ENCODE measurements at places on chromosomes 4 and X.

GRCh38 chrX:19410259-19410658 is 66.5 kb downstream of the PDHA1 start:
- no peak for DNase-seq

- DNase-seq, result no peak
Measured at GRCh38 chrX:133513123-133513522, 97.8 kb upstream of the GPC4 start.

DNA sequence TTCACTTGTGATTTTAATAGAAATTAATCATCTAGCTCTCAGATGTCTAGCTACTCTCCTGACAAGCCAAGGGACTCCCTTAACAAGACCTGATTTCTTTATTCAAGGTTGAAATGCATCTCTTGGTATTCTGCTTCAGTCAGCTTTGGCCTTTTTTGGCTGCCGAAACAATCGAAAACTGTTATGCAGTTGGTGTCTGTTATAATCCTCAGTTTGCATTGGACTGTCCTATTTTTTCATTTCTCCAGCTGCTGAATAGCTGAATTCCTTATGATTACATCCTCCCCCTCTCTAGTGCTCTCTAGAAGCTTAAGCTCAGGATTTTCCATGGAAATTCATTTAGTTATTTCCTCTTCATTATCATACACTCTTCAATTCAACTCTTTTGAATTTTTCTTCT is 177.2 kb downstream of the TRIML1 start:
- DNase-seq, result no peak

DNA sequence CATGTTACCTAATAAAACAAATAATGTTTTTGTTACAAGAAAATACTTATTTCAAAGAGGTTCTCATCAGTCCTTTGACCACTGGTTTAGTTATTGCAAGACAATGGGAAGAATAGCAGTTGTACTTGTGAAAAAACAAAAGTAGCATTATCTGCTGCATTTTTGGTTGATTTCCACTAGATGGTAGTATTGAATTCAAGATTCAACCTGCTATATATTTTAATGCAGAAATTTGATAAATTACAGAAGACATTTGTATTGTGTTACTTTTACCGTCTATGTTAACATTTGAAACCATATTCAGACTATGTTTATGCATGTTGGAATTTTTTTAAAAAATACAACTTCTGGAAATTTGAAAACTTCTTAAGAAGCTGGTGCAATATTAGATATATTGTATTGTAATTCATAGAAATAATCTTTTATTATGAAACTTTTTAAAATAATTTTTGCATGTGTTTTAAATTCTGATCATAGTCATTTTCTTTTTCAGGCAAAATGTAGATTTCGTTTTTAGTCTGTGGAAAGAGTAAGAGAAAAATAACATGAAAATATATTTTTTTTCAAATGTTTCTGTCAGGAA is 56.4 kb downstream of the SPCS3 start:
- DNase-seq, result peak; percentile 59

DNA sequence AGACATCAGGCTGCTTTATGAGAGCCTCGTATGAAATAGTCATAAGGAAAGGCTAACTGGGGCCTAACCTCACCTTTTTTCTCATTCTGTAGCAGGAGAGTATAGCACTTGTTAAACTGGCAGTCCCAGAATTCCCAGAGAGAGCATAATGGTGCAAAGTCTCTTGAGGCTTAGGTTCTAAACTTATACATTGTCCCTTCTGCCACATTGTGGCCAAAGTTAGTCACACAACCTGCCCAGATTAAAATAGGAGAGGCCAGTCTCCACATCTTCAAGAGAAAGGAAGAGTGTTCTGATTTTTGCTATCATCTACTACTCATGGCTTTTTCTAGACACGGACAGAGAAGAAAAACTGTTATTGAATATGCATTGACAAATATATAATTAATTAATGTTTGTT is 1588.9 kb upstream of the PCDH7 start:
- DNase-seq, result peak; percentile 7

DNA sequence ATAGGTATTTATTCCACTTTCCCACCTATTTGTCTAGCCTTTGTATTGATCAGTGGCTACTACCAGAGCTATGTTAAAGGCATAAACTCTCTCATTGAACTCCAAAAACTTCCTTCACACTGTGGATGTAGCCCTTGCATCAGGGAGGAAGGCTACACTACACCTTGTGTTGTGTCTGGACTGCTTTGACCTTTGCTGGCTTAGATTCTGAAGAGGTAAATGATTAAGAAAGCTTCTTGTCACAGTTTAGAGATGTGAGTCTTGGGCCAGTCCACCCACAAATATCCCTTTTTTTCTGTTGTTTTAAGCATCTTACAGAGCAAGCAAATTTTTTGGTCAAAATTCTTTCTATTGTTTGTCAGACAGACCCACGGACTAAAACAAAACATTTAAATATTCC is 1.9 kb downstream of the ENPEP start:
- DNase-seq, result no peak

- peak; percentile 35 for DNase-seq
Measured at GRCh38 chr4:139129206-139129605, 47.8 kb downstream of the ELF2 start.

DNA sequence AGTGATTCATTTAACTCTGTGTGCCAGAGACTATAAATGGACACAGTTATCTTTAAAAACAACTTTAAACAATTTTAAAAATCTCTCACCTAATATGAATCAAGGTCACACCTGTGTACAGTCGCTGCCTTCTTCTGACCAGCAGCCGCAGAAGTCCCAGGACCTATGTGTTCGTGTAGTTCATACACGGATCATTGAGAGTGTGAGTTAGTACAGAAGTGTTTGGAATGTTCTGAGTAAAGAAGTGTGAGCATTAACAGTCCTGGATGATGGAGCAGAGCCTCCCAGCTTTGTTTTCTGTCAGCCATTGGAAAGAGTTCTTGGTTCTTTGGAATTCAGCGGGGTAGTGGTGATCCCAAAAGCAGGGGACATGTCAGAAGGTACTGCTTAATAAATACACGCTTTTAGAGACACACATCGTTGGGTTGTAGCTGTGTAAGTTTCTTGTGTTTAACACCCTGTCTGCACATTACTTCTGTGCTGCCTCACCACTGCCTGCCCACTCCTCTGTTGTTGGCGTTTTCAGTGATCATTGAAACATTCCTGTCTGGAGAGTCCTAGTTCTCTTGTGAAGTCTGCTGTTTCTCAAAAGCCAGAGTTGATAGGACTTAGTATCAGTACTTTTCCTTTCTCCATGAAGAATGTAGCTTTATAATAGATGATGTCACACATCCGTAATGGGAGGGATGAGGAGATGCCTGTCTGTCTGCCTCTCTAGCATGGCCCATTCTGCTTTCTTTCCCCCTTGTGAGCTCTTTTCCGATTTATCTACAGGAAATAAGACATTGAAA is 90.6 kb downstream of the PTTG2 start:
- DNase-seq, result no peak

- DNase-seq, result no peak
Measured at GRCh38 chr4:1812720-1813119, 19.6 kb downstream of the FGFR3 start.

- no peak for DNase-seq
Measured at GRCh38 chr4:39096847-39097246, 34.8 kb downstream of the KLHL5 start.

DNA sequence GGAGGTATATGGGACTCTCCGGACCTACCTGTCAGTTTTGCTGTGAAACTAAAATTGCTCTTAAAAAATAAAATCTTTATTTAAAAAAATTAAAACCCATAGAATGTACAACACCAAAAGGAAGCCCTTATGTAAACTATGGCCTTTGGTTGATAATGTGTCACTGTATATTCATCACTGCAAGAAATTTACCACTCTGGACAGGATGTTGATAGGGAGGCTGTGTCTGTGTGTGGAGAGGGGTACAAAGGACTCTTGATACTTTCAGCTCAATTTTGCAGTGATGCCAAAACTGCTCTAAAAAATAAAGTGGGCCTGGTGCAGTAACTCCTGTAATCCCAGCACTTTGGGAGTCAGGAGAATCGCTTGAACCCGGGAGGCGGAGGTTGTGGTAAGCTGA is 2.9 kb upstream of the ZMYM3 start:
- peak; percentile 57 for DNase-seq

- no peak for DNase-seq
Measured at GRCh38 chr4:87865288-87865687, 32.5 kb downstream of the MEPE start.

DNA sequence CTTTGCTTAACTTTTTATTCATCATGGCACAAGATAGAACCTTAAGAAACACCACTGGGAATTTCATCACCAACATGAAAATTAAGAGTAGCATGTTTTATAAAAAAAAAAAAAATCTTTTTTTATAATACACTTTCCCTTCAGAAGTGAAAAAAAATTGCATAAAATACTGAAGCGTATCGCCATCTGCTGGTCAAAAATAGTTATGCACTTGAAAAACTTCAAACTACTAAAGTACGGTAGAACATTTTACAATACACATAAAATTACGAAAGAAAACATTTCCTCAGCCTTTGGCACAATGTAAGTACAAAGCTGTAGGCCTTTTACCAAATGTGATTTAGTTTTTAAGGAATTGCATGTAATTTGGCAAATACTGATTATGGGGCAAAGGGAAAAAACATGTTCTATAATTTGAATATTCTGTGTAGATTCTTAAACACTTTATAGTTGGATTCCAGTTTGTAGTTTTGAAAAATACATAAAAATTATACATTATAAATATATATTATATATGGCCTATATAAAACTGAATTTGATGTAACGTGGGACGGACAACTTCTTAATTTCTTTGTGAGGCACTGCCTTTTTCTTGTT is 26.5 kb downstream of the HCCS start:
- peak; percentile 53 for DNase-seq

DNA sequence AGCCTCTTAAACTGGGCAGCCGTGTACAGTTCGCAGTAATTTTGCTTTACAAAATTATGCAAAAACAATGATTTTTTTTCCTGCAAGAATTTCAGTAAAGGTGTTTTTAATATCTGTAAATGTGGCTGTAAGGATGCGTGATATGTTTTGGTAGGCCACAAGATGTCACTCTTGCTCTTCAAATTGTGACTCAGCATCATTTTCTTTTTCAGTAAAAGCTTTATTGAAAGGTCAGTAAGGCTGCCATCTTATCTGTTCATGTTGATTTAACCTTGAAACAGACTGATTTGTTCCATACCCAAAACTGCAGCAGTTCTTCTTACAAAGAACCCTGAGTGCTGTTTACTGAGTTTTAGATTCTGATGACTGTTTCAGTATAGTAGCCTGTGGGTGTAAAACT is 39.9 kb downstream of the TXLNG start:
- DNase-seq, result peak; percentile 56

GRCh38 chr4:139367421-139368090 is 65.3 kb upstream of the NDUFC1 start:
- DNase-seq, result peak; percentile 39

GRCh38 chr4:100113096-100113495 is 77.2 kb downstream of the DDIT4L start:
- DNase-seq, result no peak

GRCh38 chr4:174523025-174523693 is 871 bp upstream of the HPGD start:
- DNase-seq, result no peak

- peak; percentile 54 for DNase-seq
Measured at GRCh38 chrX:119391279-119391678, 7.9 kb upstream of the SLC25A43 start.

GRCh38 chr4:128787509-128788311 is 21.8 kb upstream of the JADE1 start:
- DNase-seq, result no peak

DNA sequence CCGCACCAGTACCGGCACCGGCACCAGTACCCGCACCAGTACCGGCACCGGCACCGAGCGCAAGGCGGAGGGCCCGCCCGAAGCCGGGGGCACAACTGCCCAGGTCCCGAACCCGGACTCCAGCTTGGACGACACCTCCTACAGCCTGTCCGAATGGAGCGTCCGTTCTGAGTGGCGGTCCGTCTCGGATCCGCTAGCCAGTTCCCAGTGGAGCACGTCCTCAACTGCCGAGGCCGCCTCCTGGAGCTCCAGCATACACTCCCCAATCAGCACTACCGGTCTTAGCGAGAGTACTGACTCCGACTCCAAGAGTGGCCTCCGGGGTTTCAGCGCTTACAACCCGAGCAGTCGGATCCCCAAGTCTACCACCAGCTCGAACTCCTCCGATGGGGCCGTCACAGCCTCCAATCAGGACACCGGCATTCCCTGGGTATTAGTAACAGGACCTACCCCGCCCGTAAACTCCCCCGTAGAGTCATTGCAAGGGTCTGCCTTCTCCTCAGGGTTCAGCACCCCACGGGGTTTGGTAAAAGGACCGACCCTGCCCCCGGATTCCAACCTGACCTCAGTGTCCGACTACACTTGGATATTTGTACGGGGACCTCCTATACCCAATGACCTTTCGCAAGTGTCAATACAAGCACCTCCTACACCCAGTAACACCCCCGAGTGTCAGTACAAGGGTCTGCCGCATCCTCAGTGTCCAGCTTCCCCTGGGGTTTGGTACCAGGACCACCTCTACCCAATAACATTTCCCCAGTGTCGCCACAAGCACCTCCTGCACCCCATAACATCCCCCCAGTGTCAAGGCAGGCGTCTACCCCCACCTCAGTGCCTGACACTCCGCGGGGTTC is 721 bp upstream of the MAOA start:
- DNase-seq, result peak; percentile 14

GRCh38 chr4:11495291-11495690 is 66.6 kb upstream of the HS3ST1 start:
- DNase-seq, result no peak

- DNase-seq, result peak; percentile 86
Measured at GRCh38 chrX:53223955-53224859, 800 bp downstream of the KDM5C start.

Measured in ELR (cell line).